Gastrocnemius medialis (tissue), 4 donors: ENCODE measurements at places on chromosomes 5 and 9.

DNA sequence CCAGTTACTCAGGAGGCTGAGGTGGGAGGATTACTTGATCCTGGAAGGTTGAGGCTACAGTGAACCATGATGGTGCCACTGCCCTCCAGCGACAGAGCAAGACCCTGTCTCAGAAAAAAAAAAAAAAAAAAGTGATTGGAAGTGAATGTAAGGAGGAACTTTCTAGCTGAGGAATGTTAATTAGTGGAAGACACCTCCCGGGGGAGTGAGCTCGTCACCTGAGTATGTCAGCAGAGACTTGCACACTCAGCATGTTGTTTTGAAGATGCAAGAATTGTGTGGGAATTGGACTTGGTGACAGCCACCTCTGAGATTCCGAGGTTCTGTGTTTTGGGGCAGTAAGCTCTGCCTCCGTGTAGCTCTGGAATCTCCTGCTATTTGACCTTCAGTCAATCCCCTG lies 3.6 kb downstream of the SYNPO start:
- DNase-seq: no peak

DNA sequence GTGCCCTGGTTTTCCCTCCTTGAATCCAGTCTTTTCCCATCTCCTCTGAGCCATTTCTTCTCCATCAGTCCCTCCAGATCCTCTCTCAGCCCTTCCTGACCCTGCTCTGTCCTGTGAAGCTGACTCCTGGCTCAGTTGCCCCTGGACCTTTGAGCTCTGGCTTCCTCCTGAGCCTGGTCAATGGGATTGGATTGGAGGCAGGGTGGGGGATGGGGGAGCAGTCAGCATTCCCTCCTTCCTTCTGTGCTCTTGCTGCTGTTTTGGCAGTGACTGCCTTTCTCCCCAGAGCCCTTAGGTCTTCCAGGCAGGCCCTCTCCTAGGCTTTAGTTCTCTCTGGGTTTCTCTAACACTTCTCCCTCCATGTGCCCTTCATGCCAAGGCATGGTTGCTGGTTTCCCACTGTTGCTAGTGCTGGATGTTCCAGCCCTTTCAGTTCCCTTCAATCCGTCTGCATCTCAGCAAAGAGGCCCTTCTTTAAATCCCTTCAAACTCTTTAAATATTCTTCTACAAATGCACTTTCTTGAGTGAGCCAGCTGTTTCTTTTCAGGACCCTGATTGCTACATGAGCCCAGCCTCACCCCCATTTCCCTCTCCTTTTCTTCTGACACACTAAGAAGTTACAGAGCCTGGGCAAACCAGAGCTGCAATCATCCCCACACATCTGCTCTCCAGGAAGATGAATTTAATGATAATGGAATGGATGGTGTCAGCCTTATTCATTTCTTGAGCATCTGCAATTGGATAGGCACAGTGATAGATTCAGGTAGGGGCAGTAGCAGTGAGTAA lies 2.2 kb downstream of the TNFSF15 start:
- no peak for DNase-seq

- DNase-seq: no peak
These were observed 462.3 kb downstream of the GABRG2 start for GRCh38 chr5:162529886-162530285.

- no peak for DNase-seq
These were observed 212.6 kb upstream of the ACTBL2 start for GRCh38 chr5:57695179-57695578.

DNA sequence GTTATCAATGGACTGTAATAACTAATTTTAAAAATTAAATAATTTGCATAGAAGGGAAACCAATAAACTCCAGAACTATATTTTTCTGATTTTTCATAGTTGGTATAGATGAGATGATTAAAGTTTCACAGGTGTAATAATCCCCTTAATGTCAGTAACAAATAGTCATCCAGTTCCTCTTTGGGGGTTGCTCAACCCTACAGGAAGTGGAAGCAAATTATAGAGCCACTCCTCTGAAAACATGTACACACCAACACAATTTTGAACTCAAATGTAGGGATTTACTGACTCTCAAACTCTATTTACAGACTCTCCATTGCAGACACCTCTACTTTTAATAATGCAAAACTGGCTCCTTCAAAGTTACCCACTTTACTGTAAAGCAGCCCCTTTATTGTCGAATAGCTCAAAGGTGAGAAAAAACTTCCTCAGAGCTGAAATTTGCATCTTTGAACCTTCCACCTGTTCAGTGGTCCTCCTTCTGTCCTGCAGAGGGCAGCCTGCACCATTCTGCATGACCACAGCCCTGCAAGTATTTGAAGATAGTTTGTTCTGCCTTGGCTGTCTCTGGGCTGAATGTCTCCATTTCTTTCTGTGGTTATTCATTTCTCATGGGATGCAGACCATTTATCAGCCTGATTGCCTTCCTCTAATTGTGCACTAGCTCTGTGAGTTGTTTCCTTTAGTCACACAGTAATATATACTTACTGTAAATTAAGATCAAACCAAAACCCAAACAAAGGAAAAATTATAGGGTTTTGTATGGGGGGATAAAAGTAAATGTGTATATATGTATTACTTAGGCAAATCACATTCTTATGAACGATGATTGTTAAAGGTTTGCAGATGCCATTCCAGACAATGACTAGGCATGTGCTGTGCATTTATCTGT lies 383.2 kb upstream of the SGCD start:
- peak; percentile 58 for DNase-seq

DNA sequence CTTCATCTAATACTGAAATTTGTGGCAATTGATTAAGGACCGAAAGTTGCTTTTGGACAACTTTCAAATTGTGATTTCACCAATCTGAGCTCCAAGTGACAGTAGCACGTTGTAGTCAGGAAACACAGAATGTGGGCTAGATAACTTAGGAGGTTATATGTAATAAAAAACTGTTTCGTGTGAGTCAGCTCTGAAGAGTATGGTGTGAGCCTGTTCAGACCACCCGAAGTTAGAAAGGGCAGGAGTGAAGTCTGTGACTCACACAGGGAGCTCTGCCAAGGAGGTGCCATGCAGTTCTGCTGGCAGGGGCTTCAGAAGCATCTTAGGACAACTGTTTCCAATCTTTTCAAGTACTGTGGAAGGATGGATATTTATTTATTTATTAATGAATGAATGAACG lies 16.4 kb upstream of the ZBTB34 start:
- DNase-seq: no peak

- no peak for DNase-seq
These were observed 152.3 kb upstream of the ANKH start for GRCh38 chr5:15023846-15024245.

- DNase-seq: no peak
These were observed 53.4 kb downstream of the DUSP1 start for GRCh38 chr5:172717481-172718195.

GRCh38 chr5:127587246-127587917 lies 61.5 kb upstream of the CTXN3 start:
- DNase-seq: no peak

- no peak for DNase-seq
These were observed 47.8 kb downstream of the ERGIC1 start for GRCh38 chr5:172881691-172882370.

GRCh38 chr5:27472000-27472763 lies 433.8 kb upstream of the CDH9 start:
- no peak for DNase-seq

DNA sequence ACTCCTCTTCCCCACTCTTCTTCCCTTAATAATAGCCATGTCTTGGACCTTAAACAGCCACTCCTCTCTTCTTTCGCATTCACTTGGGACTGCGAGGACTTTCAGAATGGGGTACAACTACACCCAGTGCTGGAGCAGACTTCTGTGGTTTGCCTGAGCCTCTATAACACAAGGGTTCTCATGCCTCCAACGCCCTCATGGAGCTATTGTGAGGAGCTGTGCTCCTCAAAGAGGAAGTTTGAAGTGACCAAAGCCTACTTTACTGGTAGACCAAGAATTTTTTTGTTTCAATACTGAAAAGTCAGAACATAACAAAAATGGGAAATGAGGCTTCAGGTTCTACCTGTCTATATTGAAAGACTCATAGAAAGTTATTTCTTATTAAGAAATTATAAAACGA lies 316.4 kb downstream of the PIK3R1 start:
- no peak for DNase-seq

DNA sequence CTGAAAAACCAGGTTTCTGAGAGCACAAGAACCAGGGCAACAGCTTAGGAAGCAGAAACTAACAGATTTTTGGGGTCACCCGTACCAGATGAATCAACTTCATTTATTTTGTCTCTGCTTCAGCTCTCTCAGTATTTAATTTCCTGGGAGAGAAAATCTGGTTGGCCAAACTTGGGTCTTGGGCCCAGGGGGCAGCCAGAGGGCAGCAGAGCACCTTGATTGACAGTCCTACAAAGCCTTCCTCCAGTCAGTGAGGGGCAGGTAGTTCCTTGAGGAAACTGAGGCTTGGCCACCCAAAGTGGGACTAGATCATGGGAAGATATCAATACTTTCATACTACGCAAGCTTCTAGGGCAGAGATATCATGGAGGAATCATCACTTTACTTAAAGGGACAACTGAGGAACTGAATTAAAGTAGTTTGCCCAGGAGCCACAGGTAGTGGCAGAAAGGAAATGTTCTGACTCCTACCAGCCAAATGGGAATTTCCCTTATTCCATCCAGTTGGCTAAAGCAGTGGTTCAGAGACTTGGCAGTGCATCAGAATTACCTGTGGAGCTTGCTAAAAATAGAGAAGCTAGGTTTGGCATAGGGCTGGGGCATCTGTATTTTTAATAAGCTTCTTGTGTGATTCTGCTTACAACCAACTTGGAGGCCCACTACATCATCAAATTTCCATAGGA lies 21.5 kb upstream of the ARHGAP26 start:
- no peak for DNase-seq

DNA sequence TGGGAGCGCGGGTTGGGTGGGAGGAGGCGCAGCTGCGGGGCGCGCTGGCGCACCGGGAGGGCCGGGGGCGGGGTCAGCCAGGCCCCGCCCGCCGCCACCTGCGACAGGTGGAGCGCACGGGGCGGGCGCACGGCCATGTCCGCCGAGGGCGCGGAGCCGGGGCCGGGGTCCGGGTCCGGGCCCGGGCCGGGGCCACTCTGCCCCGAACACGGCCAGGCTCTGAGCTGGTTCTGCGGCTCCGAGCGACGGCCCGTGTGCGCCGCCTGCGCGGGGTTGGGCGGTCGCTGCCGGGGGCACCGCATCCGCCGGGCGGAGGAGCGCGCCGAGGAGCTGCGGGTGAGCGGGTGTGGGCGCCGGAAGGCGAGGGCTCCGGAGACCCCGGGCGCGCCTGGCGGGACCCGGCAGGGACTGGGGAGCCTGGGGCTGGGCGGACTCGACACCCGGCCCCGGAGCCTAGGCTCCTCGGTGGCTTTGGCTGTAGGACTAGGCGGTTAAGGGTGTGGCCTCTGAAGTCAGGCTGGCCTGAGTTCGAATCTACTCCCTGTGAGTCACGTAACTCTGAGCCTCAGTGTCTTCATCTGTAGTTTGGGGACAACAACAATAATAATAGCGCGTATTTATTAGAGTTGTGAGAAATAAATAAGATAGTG lies at the start of gene BSPRY:
TSS of gene BSPRY (plus strand) at position 97 of the 650 bp plus-strand sequence. CDS start at position 136, 39 bp downstream.
- no peak for DNase-seq

GRCh38 chr5:173283318-173284288 lies 44.6 kb downstream of the STC2 start:
- peak; percentile 14 for DNase-seq

DNA sequence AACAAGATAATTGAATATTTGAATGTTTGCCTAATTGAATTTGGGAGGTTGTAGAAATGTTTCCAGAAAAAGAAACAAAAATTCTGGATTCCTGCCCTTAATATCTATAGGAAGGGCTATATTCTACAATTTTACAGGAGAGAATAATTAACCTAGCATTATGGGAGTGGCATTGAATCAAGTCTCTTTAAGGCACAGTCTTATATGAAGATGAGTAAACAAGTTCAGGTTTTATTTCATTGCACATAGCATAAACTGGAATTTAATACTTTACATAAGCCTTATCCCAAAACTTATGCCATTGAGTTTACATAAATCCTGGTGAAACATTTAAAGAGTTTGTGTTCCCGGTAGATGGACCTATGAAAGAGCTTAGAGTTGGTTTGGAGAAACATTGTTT lies 138.1 kb upstream of the ADAMTSL1 start:
- DNase-seq: no peak

- no peak for DNase-seq
These were observed 562.8 kb downstream of the PTPRD start for GRCh38 chr9:10050016-10050415.

- no peak for DNase-seq
These were observed 39.6 kb upstream of the RXRA start for GRCh38 chr9:134286471-134287245.

GRCh38 chr9:71608825-71609447 lies 159.4 kb downstream of the CEMIP2 start:
- no peak for DNase-seq

DNA sequence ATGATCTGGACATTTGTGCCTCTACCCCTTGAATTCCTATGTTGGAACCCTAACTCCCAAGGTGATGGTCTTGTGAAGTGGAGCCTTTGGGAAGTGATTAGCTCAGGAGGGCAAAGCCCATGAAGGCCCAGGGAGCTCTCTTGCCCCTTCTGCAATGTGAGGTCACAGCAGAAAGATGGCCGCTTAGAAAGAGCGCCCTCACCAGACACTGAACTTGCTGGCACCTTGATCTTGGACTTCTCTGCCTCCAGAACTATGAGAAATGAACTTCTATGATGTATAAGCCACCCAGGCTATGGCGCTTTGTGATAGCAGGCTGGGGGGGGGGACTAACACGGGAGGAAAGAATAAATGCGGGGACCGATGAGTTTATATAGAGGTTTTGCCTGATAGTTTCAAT lies 45.3 kb downstream of the AGXT2 start:
- DNase-seq: no peak

DNA sequence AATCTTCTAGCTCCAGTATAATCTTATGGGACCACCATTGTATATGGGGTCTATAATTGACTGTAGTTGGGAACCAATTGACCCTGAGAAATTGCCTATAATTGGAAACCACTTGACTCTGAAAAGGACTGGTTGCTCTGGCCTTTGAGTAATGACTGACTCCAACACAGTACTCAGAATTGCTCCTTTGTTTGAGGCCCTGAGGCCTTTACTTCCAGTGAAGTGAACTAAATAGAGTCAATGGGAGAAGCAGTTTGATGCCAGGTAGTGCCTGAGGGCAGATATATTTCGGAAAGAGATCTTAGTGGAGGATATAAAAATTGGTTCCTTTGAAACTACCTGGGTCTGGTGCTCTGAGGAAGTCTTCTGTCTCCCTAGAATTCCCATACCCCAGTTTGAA lies 16.0 kb upstream of the TMEM171 start:
- DNase-seq: no peak

DNA sequence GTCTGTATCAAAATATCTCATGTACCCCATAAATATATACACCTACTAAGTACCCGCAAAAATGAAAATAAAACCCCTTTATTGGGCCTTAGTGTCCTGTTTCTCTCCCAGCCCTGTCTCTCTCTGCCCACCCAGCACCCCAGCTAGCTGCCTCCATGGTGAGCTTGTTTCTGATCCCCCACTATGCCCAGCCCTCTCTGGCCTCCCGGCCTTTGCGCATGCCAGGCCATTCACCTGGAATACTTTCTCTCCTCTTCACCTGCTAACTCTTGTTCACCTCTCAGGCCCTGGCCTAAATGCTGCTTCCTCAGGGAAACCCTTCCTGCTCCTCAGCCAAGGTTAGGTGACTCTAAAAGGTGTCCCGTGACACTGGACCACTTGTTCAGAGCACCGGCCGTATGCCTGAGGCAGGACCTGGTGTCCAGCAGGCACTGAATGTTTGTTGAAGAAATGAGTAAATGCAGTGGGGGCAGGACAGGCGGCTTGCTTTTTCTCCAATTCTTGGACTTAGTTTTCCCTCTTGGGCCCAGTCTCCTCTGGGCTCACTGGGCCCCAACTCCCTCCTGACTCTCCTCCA lies 58.5 kb downstream of the PSD2 start:
- no peak for DNase-seq

- DNase-seq: no peak
These were observed 1.6 kb upstream of the NKX2-5 start for GRCh38 chr5:173236531-173237142.
